ENCODE measurements at places on chromosomes 11 and 22.
A peak's percentile ranks its signal among the peaks of the same experiment; 100 is the strongest.

DNA sequence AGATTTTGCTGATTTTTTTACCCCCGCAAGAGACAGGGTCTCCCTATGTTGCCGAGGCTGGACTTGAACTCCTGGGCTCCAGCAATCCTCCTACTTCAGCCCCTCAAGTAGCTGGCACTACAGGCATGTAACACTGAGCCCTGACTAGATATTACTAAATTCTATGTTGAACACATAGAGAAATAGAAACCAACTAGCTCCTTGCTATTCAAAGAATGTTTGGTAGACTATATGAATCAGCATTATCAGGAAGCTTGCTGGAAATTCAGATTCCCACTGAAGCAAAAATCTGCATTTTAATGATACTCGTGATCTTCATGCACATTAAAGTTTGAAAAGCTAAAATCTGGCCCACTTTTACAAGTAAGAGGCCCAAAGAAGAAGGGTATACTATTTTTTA, 11.9 kb downstream of the TMEM41B start:
- DNase-seq: no peak

DNA sequence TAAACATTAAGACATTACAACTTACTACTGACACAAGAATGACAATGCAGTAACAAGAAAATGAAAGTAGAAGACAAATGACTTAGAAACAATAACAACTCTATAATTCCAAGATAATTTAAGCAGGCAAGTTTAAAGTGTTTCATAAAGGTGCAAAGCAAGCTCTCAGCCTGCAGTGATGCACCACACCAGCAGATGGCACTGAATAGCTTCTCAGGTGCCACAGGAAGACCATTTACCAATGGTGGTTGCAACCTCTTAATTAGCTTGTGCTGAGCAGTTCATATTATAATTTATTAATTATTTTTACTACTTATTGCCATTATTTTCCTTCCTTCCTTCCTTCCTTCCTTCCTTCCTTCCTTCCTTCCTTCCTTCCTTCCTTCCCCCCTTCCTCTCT, 60.6 kb downstream of the NXPE2 start:
- DNase-seq: peak; percentile 11

DNA sequence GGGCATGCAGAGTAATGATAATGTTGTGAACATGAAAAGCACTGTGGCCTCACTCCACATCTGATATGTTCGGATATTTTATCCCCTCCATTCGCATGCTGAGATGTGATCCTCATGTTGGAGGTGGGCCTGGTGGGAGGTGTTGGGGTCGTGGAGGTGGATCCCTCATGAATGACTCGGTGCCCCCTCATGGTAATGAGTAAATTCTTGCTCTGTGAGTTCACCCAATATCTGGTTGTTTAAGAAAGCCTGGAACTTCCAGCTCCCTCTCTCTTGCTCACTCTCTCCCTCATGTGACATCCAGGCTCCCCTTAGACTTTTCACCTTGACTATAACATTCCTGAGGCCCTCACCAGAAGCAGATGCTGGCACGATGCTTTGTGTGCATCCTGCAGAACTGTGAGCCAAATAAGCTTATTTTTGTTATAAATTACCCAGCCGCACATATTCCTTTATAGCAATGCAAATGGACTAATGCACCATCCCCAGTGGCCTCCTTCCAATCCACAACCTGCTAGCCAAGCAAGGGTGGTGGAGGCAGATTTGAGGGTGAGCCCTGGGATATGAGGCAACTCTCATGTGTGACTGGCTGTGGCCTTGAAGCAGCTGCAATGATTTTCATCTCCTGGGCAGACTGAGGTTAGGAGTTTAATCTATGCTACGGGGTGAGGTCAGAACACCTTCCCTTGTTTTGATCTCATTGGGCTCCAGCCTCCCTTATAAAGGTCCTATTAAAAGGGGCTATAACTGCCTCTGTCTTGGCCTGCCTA, 276.5 kb downstream of the ETS1 start:
- DNase-seq: no peak

DNA sequence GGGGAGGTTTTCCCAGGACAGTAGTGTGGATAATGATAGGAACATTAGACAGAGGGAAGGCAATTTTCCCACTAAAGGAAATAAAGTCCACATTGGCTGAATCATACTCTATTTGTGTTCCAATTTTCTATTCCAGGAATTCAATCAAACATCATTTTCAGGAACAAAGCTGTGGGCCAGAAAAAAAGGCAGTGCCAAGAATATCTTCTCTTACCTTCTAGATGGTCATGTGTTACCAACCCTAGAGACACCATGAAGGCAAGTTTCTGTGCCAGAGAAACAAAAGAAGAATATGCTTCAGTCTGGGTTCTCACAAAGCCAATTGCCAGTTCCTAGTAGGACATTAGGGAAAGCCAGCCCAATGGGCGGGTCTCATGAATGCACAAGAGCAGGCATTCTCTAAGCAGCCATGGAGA, 27.5 kb downstream of the LARGE2 start:
- no peak for DNase-seq

DNA sequence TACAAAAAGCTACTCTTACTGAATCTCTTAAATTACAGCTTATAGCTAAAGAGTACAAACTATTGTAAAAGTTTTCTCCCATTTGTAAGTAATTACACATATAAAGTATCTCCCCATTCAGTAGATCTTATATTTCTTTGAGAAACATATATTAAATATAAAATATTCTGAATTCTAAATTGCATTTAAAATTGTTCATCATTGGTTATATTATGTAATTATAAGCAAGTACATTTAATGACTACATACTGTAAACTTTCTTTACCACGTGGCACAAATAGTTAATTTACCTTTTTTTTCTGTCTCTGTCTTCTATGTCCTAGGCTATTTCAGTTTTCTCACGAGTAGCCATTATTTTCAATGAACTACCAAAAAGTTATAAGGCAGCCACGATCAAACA, 101.2 kb upstream of the SERPIND1 start:
- no peak for DNase-seq

DNA sequence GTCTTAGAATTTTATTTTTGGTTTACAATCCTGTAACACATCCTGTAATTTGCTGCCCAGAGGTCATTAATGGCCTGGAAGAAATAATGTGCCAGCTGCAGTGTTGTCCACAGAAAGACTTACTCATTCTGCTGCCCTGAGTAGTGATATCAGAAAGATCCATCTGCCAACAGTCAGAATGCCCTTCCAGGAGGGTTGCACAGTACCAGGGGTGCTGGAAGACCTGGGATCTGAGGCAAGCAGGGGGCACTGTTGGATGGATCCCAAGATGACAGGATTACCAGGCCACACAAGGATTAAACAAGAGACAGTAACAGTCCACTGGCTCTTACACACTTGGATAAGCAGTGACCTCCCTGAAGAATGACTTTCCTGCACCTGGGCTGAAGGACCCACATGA, 93.8 kb upstream of the TOP3B start:
- DNase-seq: no peak

DNA sequence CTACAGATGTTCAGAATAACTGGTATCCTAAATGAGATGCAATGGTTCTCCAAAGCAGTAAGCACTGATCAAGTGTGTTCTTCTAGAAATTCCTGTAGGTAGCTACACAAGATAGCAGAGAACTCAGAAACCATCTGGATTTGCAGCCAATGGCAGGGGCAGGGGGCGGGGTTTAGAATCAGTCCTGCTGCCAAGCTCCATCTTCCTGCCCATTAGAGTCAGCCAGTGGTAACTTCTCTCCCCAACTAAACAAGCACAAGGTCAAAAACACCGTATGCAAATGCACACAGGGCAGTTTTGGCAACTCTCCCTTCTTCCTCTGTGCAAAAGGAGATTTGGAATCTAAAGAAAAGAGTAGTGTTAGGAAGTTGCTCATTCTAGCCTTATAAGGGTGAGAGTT, 237.5 kb upstream of the CCDC90B start:
- no peak for DNase-seq

DNA sequence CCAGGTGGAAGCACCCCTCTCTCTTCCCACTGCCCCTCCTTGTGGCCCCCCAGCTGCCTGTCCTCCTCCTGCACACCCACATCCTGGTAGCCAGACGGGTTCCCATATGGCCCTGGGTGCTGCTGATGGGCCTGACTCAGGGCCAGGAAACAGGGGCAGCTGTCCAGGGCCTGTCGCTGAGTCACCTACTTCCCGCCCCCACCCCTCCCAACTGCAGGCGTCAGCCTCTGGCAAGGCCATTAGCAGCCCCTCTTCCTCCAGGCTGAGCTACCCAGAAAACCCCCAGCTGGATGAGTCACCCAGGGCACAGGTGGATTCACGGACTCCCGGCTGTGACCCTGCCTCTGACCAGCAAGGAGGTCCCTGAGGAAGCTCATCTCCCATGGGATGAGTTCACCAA, 6.9 kb upstream of the GAL start:
- no peak for DNase-seq

- DNase-seq: no peak
Observed at GRCh38 chr22:32395107-32395506, 16.9 kb downstream of the RTCB start.

DNA sequence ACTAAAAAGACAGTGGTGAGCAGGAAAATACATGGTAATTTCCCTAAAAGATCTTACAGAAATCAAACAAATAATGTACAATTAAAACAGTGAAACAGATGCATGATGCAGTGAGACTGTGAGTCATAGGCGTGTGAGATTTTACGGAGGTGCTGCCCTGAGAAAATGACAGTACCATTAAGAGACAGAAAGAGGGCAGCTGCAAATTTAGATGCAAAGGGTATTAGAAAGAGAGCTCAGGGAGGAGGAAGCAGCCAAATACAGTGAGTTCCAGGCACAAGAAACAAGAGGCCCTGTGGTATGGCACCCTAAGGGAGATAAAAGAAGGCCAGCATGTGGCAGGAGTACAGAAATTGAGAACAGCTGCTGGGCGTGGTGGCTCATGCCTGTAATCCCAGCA, 88.5 kb upstream of the FIBIN start:
- peak; percentile 21 for DNase-seq
